ENCODE measurements at places on chromosomes 12 and 14.

DNA sequence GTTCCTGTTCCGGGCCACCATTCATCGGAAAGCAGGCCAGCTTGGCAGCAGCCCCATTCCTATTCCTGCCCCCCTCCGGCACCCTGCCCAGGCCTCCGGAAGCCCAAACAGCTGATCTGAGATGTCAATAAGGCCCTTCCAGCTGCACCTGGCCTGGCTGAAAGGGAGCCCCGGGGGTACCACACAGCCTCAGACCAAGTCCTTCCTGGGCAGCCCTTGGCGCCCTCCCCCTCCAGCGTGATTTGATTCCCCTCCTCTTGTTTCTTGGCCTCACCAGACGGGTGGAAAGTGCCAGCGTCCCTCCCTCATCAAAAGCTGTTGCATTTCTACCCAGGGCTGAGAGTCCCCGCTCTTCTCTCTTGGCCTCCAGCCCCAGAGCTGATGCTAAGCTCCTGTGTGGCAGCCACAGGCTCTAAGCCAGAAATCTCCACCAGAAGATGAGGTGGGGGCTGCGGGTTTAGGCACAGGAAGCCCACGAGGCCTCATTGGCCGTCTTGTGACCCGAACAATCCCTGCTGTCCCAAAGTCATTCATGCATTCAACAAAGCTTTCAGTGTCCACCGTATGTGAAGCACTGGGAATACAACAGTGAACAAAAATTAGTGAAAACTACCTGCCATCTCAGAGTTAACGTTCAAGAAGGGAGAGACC, 215.4 kb downstream of the SLC41A2 start:
- peak; percentile 23 for DNase-seq

- DNase-seq: no peak
Measured at GRCh38 chr14:106875503-106875902, 1349.1 kb downstream of the TMEM121 start.

GRCh38 chr12:112308652-112309051, 73.6 kb downstream of the HECTD4 start:
- no peak for DNase-seq

DNA sequence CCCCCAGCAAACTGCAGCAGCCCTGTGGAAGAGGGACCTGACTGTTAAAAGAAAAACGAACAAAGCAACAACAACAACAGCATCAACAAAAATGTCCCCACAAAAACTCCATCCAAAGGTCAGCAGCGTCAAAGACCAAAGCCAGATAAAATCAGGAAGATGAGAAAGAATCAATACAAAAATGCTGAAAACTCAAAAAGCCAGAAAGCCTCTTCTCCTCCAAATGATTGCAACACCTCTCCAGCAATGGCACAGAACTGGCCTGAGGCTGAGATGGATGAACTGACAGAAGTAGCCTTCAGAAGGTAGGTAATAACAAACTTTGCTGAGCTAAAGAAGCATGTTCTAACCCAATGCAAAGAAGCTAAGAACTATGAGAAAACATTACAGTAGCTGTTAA, 45.4 kb upstream of the PPP4R3A start:
- no peak for DNase-seq

- DNase-seq: no peak
Measured at GRCh38 chr12:19234981-19235871, 105.7 kb downstream of the PLEKHA5 start.

DNA sequence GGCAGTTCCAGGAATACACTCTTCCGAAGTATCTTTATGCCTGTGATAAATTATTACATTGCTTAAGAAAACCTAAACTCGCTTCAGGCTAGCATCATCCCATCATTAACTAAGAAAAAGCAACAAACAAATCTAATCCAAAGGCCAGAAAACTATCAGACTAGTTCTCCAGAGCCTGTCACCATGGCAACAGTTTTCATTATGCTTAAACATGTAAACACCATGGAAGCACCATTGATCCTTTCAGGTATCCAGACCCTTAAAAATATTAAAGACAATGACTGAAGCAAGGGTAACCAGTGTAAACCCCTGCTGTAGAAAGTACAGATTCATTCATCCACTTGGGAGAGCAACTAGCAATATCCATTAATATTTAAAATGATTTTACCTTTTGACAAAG, 9.8 kb downstream of the DAD1 start:
- no peak for DNase-seq

DNA sequence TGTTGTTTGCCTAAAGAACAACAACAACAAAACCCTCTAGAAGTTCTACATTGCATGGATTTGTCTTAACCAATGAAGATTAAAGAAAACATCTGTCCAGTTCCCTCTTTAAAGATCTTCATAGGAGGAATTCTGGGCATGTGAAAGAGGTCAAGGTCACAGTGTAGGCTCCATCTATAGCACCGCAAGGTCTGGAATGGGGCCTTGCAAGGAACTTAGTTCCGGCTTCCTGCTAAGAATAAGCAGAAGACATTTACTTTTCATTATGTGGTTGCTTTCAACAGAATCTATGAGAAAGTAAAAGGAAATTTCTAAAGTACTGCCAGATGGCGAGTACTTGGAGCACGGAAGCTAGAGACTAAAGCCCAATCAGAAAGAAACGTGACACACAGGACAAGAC, 57.2 kb upstream of the GNPNAT1 start:
- DNase-seq: no peak

- no peak for DNase-seq
Measured at GRCh38 chr12:53484686-53485575, 14.3 kb downstream of the MAP3K12 start.

- DNase-seq: peak; percentile 26
Measured at GRCh38 chr12:124613151-124613585, 45.8 kb upstream of the NCOR2 start.

GRCh38 chr12:127342861-127343260, 924.1 kb upstream of the TMEM132C start:
- no peak for DNase-seq

- DNase-seq: no peak
Measured at GRCh38 chr12:132546647-132547046, 56.7 kb downstream of the FBRSL1 start.

GRCh38 chr12:43883311-43883710, 47.4 kb downstream of the TMEM117 start:
- no peak for DNase-seq

DNA sequence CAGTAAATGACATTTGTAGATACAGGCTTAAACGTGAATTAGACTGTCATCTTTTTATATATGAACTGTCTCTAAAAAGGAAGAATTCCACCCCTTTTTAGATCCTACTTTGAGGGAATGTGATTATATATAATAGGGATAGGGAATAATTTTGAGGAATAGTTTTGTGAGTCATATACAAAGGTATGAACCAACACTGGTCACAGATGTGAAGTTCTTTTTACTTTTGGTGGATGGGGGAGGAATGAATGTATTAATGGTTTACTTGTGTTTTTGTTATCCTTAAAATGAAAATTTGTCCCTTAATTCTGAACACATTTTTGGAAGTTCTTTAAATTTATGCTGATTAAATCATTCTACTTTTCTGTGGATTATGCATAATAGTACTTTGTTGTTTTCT, 30.4 kb downstream of the FRS2 start:
- no peak for DNase-seq

- DNase-seq: no peak
Measured at GRCh38 chr12:5965950-5966383, 20.9 kb upstream of the ANO2 start.

DNA sequence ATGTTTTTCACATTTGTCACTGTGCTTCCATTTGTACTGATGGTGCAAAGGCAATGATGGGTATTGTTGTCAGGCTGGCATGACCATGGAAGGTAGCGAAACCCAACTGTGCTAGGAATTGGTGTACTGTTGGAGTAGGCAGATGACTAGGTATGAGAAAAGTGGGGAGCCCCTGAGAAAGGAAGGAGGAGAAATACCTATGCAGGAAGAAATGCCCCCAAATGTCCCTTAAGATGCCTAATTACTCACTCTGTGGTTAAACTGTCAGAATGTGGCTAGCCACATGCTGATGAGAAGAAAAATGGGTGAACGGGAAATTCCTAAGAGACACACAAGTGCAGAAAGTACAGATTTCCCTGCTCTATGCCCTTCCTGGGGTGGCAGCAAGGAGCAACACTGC, 339.1 kb downstream of the TMEM132D start:
- no peak for DNase-seq

DNA sequence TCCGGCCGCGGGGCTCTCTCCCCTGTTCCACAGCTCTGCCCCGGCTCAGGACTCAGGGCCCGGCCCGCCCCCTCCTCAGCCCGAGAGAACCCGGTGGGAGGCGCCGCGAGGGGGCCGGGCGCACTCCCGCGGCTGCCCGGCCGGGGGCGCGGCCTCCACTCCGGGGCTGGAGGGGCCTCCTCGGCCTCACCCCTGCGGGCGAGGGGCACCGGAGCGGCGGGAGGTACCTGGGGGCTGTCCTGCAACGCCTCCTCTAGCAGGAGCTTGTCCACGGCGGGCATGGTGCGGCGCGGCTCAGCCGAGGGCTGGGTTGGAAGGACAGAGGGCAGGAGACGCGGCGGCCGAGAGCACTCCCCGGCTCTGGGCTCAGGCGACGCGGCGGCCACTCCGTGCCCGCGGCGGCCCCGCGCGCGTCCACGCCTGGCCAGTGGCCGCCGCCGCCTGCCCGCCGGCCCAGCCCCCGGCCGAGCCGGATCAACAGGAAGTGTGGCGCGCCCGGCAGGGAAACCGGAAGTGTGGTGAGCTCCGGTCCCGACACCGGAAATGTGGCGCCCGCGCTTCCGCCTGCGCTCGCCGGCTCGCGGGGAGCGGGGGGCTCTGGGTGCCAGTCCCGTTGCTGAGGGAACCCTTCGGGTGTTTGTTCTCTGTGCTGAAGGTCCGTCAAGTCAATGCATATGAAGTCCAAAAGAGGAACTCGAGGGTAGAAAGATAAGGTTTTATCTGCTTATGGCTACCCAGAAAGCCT, at the start of gene APPL2:
Gene APPL2, minus strand, starts transcription at position 443 of the 745 bp plus-strand sequence. Its CDS starts 162 bp downstream, at position 281.
- DNase-seq: peak; percentile 61

DNA sequence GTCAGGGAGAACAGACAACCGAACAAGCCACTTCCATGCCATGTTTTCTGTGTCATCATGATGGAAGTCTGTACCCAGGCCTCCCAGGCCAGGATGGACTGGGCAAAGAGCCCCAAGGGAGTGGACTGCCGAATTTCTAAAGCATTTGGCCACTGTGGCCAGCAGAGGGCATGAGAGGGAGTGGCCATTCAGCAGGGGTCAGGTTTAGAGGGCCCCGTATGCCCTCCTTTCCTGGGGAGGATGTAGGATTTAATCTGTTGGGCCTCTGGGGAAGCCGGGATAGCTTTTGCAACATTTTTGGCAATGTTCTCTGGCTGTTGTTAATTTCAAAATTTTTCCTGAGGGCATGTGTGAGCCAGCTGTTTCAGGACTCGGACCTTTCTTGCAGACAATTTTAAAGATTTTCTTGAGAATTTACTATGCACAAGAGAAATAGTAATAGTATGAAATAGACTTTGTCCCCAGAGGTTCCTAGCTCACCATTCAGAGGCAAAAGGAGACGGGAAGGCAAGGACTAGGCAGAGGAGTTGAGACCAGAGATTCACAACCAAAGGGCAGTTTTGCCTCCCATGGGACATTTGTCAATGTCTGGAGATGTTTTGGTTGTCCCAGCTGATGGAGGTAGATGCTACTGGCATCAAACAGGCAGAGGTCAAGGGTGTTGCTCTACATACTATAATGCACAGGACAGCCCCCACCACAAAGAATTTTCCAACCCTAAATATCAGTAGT, 18.0 kb downstream of the ACACB start:
- DNase-seq: no peak

GRCh38 chr12:2384533-2385351, 332.0 kb downstream of the CACNA1C start:
- no peak for DNase-seq

DNA sequence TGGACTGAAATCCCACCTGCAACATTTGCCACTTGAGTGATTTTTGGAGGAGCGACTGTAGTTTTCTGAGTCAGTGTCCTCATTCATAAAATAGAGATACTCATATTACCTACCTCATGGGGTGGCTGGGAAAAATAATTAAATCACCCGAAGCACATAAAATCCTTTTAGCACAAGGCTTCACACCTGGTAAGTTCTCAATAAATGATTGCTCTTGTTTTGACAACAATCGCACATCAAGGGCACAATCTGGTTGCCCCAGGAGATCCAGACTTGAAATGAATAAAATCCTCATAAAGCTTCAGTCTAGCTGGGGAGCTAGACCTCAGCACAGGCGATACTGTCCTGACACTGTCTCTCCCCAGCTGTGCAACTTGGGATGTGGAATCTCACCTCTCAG, 76.0 kb upstream of the CCDC60 start:
- DNase-seq: no peak

DNA sequence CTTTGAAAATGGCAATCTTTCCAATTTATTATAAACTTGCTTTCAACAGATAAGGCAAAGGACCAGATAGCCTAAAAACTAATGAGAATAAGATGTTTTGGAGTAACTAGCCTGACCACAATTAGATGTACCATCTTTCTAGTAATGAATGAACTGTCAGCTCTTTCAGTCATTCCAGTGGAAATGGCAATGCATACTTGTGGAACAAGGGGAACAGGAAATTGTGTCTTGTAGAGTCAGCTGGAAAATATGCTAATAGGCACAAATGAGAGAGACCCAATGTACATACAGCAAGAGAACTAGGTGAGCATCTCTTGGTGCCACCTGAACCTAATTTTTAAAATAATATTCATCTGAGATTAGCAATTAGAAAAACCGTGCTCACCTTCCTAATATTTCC, 76.1 kb upstream of the GPHB5 start:
- DNase-seq: no peak

DNA sequence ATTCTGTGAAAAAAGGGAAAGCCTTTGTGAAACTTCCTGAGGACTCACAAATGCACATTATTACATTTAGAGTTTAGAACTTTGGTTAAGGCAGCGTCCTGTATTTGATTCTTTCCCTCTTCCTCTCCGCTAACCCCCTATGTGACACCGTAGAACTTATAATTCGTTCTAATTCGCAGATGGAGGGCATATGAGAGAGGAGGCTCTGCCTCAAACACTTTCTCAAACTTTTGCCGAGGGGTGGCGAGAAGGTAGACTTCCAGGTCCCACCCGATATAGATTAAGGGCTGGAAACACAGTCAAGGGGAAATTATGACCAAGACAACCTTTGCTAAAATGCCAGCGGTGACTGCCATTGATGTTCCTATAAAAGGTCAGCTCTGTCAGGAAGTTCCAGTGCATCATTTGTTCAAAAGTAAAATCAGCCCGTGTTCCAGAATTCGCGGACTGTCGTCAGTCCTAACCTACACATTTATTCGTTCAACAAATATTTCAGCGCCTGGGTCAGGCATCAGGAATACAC, 904 bp upstream of the PAPOLA start:
- DNase-seq: no peak

DNA sequence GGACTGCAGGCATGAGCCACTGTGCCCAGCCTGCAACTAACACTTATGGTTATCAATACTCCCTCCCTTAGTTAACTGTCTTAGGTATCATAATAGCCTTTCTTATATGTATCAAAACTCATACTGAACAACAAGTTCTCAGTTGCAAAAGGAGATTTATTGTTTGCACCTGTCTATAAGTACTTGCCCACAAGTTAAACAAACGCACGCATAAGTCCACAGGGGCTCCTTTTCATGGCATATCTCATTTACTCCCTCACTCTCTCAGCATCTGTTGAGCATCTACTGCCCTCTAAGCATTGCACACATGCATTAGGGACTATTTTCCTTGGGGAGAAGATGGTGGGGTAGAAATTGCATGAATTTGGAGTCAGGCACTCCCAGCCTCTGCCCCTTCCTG, 46.7 kb upstream of the CORO1C start:
- DNase-seq: no peak

GRCh38 chr14:33949411-33949893, 1.4 kb downstream of the EGLN3 start:
- no peak for DNase-seq

GRCh38 chr12:26608706-26609105, 224.3 kb downstream of the ITPR2 start:
- DNase-seq: no peak

Data from NCI-H2081 treated with DMSO at 0.1 percent for 48 hours (cell line).